ENCODE measurements at places on chromosomes 16 and 17.

DNA sequence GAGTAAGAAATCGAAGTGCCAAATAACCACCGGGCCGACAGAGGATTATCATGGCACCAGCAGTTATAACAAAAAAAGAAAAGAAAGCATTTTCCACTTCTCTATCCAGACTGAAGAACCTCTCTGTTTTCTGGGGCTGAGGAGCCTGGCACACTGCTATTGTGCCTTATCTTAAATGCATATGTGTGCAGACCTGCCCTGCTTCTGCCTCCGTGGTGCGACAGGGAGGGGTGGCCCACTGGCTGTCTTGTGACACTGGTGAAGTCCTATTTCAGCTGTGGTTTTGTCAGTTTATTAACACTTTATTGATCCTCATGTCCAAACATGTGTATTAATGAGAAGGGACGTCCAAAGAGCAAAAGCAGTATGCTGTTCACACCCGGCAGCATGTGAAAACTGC lies 55.4 kb downstream of the CDK5R1 start:
- DNase-seq: no peak

GRCh38 chr16:57366544-57367040 lies 5.7 kb upstream of the CX3CL1 start:
- DNase-seq: no peak

GRCh38 chr16:50977138-50977537 lies 173.9 kb downstream of the SALL1 start:
- no peak for DNase-seq

DNA sequence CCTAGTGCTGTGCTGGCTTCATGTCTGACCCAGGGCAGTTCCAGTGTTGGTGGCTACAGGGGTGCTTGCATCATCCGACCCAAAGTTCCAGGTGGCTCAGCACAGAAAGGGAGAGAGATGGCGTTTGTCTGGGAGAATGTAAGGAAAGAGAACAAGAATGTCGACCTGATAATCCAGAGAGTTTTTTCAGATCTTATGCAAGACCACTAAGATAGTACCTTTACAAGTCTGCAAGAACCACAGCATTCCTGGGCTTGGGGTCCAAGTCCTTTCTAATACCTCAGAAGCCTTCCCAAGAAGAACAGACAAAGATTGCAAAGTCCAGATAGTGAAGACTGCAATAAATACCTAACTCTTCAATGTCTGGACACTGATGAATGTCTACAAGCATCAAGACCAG lies 363.0 kb upstream of the TOM1L1 start:
- no peak for DNase-seq

DNA sequence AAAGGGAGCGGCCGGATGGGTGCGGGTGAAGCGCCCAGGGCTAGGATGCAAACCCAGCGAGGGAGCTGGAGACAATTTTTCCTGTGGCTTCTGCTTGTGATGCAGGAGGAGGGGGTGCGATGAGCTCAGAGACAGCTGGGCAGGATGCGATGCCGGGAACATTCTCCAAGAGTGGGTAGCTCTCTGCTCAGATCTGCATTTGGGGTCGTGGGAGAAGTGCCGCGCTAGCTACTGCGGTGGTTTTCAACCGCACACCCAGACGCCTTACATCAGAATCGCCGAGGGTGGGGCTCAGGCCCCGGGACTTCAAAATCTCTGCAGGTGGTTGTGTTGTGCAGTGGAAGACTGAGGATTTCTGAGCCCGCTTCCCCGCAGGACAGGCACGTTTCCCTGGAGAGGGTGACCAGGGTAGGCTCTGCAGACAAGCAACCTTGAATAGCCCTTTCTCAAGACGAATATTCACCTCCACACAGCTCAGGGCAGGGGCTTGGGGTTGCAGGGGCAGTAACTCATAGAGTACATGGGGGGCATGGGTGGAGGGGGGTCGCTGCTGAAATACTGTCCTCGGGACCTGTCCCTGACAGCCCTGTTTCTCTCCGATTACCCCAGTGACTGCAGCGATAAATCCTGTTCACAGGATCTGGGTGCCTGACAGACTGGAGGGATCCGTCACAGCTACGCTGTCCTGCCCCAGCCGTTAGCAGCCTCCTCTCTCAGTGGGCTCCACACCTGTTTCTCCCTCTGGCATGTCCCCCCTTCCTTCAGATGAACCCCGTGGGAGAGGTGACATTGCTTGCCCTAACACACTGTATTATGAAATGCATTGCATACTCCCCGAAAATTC lies 63.3 kb downstream of the HAPSTR1 start:
- DNase-seq: no peak

- no peak for DNase-seq
These were observed 423.9 kb upstream of the MAF start for GRCh38 chr16:80024443-80024842.

GRCh38 chr16:22789281-22789945 lies 24.5 kb upstream of the HS3ST2 start:
- no peak for DNase-seq

GRCh38 chr16:15642557-15643047 lies 352 bp downstream of the MARF1 start:
- DNase-seq: no peak

Measured in NCI-H187 (cell line).